NCI-H187 (cell line): ENCODE measurements at places on chromosomes 6 and 20.
A peak's percentile ranks its signal among the peaks of the same experiment; 100 is the strongest.

- no peak for DNase-seq
Measured at GRCh38 chr20:44869471-44869870, 16.0 kb upstream of the YWHAB start.

GRCh38 chr6:93243231-93243778 is 176.1 kb downstream of the EPHA7 start:
- DNase-seq = no peak

DNA sequence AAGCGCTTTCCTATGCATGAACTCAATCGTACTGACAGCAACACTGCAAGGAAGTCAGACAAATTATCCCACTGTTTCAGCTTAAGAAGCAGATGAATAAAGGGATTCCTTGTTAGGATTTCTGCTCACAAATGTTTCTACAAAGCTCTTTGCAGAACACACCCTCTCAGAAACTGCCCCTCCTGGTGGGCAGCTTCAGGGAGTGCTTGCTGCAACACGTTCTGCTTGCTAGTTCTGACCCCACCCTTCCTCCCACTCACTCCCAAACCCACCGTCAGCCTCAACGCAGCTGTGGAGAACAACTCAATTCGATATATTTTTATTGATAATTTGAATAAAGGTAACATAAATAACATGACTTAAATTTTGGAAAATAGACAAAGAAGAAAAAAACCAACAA is 250.8 kb upstream of the PRDM1 start:
- no peak for DNase-seq

- DNase-seq = no peak
Measured at GRCh38 chr6:149895048-149895590, 2.8 kb downstream of the RAET1E start.

DNA sequence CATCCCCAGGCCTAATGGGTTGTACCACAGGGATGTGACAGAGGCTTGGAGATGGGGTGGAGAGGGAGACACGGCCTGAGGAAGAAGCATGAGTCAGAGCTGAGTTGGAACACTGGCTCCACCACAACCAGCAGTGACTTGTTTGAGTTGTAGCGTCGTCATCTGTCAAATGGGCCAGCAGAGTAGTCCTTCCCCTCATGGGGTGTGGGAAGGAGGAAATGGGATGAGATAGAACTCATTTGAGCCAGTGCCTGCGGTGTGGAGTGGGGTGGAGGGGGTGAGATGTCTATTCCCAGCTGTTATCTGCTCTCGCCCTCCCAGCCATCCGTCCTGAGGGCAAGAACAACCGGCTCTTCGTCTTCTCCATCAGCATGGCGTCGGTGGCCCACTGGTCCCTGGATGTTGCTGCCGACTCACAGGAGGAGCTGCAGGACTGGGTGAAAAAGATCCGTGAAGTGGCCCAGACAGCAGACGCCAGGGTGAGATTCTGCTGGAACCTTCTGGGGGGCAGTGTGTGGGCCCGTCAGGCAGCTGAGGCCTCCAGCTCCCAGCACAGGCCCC is 32.5 kb downstream of the PLCG1 start:
- no peak for DNase-seq

DNA sequence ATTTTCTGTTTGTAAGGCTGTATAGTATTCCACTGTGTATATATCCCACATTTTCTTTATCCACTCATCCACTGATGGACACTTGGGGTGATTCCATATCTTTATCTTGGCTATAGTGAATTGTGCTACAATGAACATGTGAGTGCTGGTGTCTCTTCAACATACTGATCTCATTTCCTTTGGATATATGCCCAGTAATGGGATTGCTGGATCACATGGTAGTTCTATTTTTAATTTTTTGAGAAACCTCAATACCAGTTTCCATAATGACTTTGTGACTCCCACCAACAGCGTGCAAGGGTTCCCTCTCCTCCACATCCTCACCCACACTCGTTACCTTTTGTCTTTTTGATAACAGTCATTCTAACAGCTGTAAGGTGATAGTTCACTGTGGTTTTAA is 166.0 kb downstream of the ARHGAP18 start:
- no peak for DNase-seq

DNA sequence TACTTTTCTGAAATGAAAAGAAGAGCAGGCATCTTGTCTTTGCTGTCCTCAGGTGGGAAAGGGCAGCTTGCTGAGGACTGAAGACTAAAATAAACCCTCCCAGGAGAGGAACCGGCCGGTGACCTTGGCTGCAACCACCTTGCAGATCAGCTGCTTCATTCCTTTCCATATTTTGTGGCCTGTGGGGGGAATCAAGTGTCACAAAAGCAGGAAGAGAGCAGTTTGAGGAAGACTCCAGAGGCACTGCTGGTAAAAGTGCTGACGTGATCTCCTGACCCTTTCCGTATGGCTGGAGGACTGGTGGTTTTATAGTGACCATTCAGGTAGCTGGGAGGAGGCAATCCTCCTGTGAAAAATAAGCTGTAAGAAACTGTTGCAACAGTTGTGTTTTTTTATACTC is 157.0 kb downstream of the PLCB4 start:
- DNase-seq = no peak

DNA sequence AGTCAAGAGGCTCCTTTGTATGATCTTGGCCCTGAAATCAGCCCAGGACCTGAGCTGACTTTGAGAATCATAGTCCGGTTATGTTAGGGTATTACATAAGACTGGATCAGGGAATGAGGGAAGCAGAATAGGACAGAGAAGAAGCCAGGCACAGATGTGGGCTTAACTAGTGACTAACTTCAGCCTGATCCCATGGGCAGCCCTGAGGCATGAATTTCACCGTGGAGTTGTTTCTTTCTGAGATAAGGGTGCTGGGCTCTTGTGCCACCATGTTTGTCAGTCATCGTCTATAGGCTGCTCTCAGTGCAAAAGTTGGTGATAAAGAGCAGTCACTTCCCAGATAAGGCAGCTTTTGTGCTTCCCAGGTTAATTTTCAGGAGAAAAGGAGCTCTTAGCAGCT is 544.7 kb upstream of the SPTLC3 start:
- DNase-seq = no peak

DNA sequence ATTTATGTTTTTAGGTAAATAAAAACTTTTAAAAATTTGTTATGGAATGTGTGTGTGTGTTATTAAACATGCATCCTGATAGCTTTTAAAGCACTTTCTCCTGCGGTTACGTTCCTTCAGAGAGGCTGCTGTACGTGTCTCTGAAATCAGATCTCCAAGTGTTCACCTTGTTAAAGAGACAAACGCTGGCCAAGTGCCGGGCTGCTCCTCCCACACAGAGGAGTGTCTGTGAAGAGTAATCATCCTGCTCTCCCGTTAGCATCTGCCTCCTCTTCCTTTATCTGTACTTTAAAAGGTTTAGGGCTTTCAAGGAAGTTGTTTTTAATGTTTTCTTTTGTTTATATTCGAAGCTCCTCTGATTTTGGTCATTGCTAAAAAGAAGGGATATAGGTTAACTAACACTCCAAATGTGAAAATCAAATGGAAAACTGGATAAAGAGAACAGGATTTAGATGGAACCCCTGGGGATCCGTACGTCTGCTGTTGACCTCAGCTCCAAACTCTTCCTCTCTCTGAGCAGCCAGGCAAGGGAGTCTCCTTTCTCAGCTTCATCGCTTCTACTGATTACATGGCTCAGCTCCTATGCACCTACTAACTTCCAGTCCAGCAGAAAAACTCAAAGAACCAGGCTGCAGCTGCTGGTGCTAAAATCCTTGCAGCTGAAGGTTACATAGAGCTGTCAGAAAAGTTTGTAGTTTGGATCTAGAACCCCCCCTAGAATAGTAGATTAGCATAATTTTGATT is 20.0 kb downstream of the IRF4 start:
- DNase-seq = peak; percentile 64

DNA sequence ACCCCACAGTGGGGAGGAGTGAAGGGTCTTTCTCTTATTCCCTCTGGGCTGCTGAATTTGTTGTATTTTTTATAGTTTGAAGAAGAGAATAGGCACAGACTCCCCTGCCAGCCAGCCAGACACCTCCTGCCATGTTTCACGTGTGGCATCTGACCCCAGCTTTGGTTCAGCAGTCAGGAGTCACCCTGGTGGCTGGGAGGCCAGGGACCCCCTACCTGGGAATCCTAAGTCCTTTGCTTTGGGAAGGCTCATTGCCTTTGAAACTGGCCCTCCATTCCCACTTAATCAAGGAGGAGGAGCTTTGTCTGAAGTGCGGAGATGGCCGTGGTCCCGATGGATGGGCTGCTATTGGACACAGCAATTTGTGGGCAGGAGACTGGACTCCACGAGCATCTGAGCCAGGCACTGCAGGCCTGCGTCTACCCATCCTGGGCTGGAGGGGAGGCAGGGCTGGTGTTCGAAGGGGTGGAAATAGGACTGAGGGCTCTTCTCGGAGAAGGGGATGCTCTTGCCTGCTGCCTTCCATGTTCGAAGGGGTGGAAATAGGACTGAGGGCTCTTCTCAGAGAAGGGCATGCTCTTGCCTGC is 196.1 kb downstream of the DLL1 start:
- DNase-seq = no peak

GRCh38 chr6:73728548-73729205 is 32.7 kb downstream of the CD109 start:
- no peak for DNase-seq

GRCh38 chr20:62186887-62187866 is 4.3 kb downstream of the MTG2 start:
- DNase-seq = no peak

DNA sequence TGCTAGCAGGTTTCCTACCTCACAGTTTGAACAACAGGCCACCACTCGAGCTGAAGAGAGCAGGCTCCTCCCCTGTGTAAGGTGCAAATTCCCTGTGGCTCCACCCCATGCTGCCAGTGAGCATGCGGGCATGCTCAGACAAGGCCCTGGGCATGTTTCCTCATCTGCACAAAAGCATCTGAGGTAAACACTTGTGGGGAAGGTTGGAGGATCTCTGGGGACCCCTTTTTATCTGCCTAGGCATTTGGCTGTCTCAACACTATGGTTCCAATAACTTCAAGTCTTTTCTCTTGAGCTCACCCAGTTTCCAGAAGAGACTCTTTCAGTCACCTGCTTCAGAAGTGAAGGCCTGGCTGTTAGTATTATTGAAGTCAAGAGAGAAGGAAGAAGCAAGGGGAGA is 9.4 kb downstream of the C6orf58 start:
- DNase-seq = peak; percentile 8

- no peak for DNase-seq
Measured at GRCh38 chr20:13099676-13100075, 90.9 kb downstream of the SPTLC3 start.

DNA sequence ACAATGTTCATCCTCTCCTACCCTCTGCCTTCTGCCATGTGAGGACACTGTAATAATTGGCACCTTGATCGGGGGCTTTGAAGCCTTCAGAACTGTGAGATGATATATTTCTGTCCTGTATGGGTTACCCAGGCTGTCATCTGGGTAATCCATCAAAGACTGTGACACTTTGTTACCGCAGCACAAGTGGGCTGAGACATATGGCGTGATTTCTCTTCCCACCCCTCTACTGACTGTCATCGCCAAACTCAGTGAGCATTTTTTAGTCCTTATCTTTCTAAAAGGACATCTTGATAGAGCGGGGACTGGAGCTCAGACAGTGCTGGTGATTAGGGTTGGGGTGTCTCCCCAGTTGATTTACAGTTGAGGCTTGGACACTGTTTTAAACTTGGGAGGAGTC is 10.4 kb upstream of the PLG start:
- no peak for DNase-seq

- DNase-seq = no peak
Measured at GRCh38 chr6:36989264-36989663, 3.3 kb upstream of the MTCH1 start.

- DNase-seq = no peak
Measured at GRCh38 chr20:388034-388994, 7.8 kb downstream of the TRIB3 start.

DNA sequence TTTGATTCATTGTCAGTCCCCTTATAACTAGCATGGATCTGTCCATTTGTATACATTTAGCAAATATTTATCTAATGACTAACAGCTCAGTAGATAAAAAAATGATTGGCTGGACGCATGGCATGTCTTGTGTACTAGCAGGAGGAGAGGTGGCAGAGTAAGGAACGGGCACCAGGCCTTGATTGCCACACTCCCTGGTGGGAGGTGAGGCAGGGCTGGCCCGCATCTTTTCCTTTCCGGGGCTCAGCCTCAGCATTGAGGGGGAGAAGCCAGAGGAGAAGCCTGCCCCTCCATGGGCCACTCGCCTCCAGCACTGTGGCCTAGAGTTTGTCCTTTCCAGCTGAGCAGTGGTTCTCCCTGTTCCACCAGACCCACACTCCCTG is 84.9 kb upstream of the TMEM181 start:
- no peak for DNase-seq

- no peak for DNase-seq
Measured at GRCh38 chr20:48912065-48912464, 9.4 kb upstream of the ARFGEF2 start.

DNA sequence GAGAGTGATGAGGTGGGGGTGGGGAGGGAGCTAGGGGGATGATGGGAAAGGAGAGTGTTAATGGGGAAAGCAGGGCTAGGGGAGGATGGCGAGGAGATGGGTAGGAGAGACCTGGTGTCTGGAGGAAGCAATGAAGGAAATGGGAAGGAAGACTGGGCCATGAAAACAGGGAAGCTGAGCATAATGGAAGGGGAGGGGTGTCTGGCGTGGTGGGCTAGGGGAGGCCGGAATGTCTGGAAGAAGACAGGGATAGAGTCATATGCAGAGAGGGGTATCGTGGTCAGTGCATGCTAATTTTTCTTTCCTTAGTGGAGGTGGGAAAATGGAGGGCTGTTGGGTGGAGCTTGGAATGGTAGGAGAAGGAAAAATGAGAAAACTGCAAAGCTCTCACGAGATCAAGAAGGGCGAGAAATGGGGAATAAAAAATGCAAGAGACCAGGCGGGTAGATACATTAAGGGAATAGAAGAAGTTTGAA is 423 bp downstream of the KLHDC3 start:
- no peak for DNase-seq

DNA sequence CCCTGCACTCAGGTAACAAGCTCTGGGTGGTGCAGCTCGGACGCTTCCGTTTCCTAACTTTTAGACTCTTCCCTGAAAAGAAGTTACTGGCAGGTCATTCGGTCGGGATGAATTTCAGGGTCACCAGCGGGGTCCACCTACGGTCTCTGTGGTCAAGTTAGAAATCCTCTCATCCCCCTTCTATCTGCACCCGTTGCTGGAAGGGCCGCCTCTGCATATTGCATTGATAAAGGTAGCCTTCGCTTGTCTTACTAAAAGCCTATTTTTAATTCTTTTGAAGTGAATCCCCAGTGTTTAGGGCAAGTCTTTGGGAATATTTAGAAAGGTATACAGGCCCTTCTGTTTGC is 47.3 kb downstream of the LRRN4 start:
- DNase-seq = no peak

- DNase-seq = no peak
Measured at GRCh38 chr6:125279961-125280360, 21.8 kb downstream of the HDDC2 start.
